ENCODE measurements at places on chromosomes 12 and 14. TPM values are rescaled to one million over a fixed set of nuclear protein-coding genes. Genes with fewer than 3 reads are reported as not detected.

AICDA gene
- not detected for total RNA-seq

CLEC4D gene
- not detected for total RNA-seq

DNAJC22 gene
- total RNA-seq, result 6.0 TPM

KRT73 gene
- not detected for total RNA-seq

FGF23 gene
- total RNA-seq, result not detected

ERBB3 gene
- total RNA-seq, result 0.28 TPM

RND1 gene
- total RNA-seq, result 0.55 TPM

NPAS3 gene
- 0.28 TPM for total RNA-seq

MYF5 gene
- not detected for total RNA-seq

TRPV4 gene
- total RNA-seq, result 2.6 TPM

SYT1 gene
- total RNA-seq, result 2.0 TPM

DNAI7 gene
- 0.18 TPM for total RNA-seq

CYP46A1 gene
- total RNA-seq, result under 0.01 TPM

WSCD2 gene
- not detected for total RNA-seq

GLIPR1L1 gene
- not detected for total RNA-seq

FOXG1 gene
- under 0.01 TPM for total RNA-seq

PHC1 gene
- 8.5 TPM for total RNA-seq

NEUROD4 gene
- not detected for total RNA-seq

P2RX2 gene
- total RNA-seq, result not detected

SRP54 gene
- total RNA-seq, result 80.9 TPM

MUCL1 gene
- not detected for total RNA-seq

Data from smooth muscle cell of bladder (primary cell).